DND-41 (cell line): ENCODE measurements at places on chromosomes 5 and 9.

DNA sequence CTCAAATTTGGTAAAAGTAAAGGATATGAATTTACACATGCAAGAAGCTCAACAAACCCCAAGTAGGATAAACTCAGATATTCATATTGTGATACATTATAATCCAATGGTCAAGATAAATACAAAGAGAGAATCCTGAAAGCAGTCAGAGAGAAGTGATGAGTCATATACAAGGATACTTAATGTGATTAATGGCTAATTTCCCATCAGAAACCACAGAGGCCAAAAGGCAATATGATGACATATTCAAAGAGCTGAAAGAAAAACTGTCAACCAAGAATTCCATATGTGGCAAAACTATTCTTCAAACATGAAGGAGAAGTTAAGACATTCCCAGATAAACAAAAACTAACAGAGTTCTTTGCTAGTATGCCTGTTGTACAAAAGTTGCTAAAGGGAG, 19.5 kb upstream of the IRF1 start:
- H3K27ac ChIP-seq: no peak overlapping the region
- H3K4me3 ChIP-seq: no peak overlapping the region
- H3K27me3 ChIP-seq: no peaks in the 10 kb centered on the region
- no peaks in the 10 kb centered on the region for H3K36me3 ChIP-seq
- no peaks in the 10 kb centered on the region for H3K4me1 ChIP-seq
- DNase-seq: no peak

- no peak for DNase-seq
- H3K4me1 ChIP-seq: no peaks in the 10 kb centered on the region
- no peak overlapping the region for H3K4me3 ChIP-seq
- no peak overlapping the region for H3K27ac ChIP-seq
- H3K27me3 ChIP-seq: no peaks in the 10 kb centered on the region
Measured at GRCh38 chr9:109681301-109681700, 98.7 kb upstream of the PALM2AKAP2 start.

DNA sequence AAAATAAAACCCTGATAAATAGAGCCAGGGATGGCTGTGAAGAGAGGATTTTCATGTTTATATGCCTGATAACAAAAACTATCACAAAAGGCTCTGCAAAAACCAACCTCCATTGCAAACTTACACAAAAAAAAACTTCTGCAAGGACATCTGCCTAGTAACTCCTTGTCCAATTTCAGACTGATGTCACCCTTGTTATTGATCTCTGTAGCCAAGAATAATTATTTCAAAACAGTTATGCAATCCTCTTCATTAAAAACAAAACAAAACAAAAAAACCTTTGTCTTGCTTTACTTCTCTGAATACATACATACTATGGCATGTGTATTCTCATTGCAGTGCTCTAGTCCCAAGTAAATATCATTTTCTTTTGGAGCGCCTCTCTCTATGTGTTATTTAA, 49.7 kb downstream of the PHAX start:
- no peaks in the 10 kb centered on the region for H3K36me3 ChIP-seq
- no peak overlapping the region for H3K27ac ChIP-seq
- no peak for DNase-seq
- H3K4me1 ChIP-seq: no peaks in the 10 kb centered on the region

GRCh38 chr5:59423021-59423420, 470.5 kb downstream of the PDE4D start:
- no peak overlapping the region for H3K27ac ChIP-seq
- H3K27me3 ChIP-seq: no peaks in the 10 kb centered on the region
- no peaks in the 10 kb centered on the region for H3K36me3 ChIP-seq

- no peak for DNase-seq
- no peaks in the 10 kb centered on the region for H3K36me3 ChIP-seq
- no peak overlapping the region for H3K4me3 ChIP-seq
- H3K4me1 ChIP-seq: no peaks in the 10 kb centered on the region
Measured at GRCh38 chr9:124010303-124010664, 1.3 kb upstream of the LHX2 start.

DNA sequence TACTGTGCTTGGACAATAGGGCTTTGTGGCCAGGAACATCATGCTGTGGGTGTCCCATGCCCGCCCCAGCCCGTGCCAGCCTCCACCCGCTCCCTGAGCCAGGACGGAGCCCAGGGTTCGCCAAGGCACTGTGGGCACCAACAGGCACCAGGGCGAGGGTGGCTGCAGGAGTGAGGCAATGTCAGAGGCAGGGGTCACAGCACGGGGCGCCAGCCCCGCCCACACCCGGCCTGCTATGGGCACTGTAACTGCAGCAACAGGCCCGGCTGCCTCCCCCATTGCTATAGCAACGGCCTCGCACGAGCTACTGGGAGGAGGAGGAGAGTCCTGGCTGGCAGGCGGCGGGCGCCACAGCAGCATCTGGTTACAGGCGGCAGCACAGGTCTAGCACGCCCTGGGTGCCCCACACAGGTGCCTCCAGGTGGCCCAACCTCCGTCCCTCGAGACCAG, 2.5 kb downstream of the ABCA2 start:
- H3K27ac ChIP-seq: no peak overlapping the region
- no peaks in the 10 kb centered on the region for H3K27me3 ChIP-seq
- no peak overlapping the region for H3K4me3 ChIP-seq
- no peaks in the 10 kb centered on the region; the same call in 1 of the 2 replicates for H3K36me3 ChIP-seq

DNA sequence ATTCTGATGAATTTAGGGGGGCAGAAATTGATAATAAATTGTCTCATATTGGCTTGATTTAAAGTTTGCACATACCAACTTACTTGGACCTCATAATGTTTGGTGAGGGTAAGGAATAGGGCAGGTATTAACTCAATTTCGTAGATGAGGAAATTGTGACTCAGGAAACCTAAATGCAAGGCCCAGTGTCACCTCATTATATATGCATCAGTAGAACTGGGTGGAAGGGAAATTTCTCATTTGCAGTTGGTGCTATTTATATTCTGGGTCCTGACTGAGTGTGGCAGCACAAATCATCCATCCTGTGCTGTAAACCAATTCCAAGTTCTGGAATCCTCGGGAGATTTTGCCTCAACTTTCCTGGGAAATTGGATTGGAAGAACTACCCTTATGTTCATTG, 103.0 kb downstream of the SPATA31D1 start:
- no peaks in the 10 kb centered on the region for H3K27me3 ChIP-seq
- no peaks in the 10 kb centered on the region for H3K36me3 ChIP-seq
- no peak overlapping the region for H3K4me3 ChIP-seq
- no peak for DNase-seq
- no peaks in the 10 kb centered on the region for H3K4me1 ChIP-seq
- H3K27ac ChIP-seq: no peak overlapping the region

DNA sequence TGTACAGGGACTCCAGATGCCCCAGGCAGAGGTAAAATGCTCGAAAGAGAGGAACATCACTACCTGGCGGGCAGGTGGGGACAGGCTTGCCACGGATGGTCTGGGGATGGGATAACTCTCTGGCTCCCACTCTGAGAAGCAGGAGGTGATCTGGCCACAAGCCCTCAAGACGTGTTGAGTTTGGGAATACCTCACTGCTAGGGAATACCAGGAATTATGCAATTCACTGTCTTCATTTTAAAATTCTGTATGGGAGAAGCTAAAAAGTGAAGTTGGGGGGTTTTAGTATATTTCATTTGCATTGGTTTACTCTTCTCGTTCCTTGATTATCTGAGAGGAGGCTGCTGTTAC, 510.4 kb downstream of the CCDC171 start:
- peaks cover 10% of the 10 kb centered on the region for H3K4me1 ChIP-seq

- no peak for DNase-seq
- no peaks in the 10 kb centered on the region for H3K27me3 ChIP-seq
- no peak overlapping the region for H3K4me3 ChIP-seq
- no peaks in the 10 kb centered on the region for H3K4me1 ChIP-seq
- H3K27ac ChIP-seq: no peak overlapping the region
- H3K36me3 ChIP-seq: no peaks in the 10 kb centered on the region
Measured at GRCh38 chr5:105726093-105726492, 1944.6 kb downstream of the EFNA5 start.

GRCh38 chr5:91535499-91535898, 152.4 kb upstream of the ARRDC3 start:
- no peak overlapping the region for H3K4me3 ChIP-seq
- DNase-seq: no peak
- no peaks in the 10 kb centered on the region for H3K36me3 ChIP-seq
- H3K4me1 ChIP-seq: no peaks in the 10 kb centered on the region
- H3K27ac ChIP-seq: no peak overlapping the region

- no peak for DNase-seq
- H3K27ac ChIP-seq: no peak overlapping the region
- no peaks in the 10 kb centered on the region for H3K4me1 ChIP-seq
- H3K27me3 ChIP-seq: no peaks in the 10 kb centered on the region
Measured at GRCh38 chr5:37002176-37002751, 125.7 kb downstream of the NIPBL start.

DNA sequence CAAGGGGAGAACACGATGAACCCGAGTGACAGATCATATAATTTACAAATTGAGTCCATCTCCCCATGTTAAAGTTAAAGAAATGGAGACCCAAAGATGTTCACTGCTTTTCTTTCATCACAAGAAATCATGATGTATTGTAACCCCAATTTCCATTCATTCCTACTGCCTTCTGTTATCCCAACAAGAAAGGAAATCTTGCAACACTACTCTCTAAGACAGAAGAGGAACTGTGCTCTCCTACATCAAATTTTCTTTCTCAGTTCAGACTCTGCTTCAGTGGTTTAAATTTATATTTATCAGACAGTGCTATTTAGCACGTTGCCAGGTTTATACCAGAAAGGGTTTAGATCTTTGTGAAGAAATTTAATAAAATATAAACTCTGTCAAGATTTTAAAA, 83.8 kb upstream of the RASA1 start:
- H3K4me3 ChIP-seq: no peak overlapping the region
- peaks cover 7% of the 10 kb centered on the region for H3K27me3 ChIP-seq
- no peak overlapping the region for H3K27ac ChIP-seq
- H3K36me3 ChIP-seq: no peaks in the 10 kb centered on the region
- H3K4me1 ChIP-seq: no peaks in the 10 kb centered on the region
- no peak for DNase-seq

- H3K4me1 ChIP-seq: no peaks in the 10 kb centered on the region
- DNase-seq: no peak
- H3K27ac ChIP-seq: no peak overlapping the region
- no peak overlapping the region for H3K4me3 ChIP-seq
Measured at GRCh38 chr5:55572020-55572419, 37.3 kb upstream of the PLPP1 start.

- H3K27me3 ChIP-seq: no peaks in the 10 kb centered on the region
- peaks cover 60% of the 10 kb centered on the region for H3K4me1 ChIP-seq
- H3K4me3 ChIP-seq: no peak overlapping the region
Measured at GRCh38 chr5:57494104-57495098, 11.8 kb upstream of the ACTBL2 start.

DNA sequence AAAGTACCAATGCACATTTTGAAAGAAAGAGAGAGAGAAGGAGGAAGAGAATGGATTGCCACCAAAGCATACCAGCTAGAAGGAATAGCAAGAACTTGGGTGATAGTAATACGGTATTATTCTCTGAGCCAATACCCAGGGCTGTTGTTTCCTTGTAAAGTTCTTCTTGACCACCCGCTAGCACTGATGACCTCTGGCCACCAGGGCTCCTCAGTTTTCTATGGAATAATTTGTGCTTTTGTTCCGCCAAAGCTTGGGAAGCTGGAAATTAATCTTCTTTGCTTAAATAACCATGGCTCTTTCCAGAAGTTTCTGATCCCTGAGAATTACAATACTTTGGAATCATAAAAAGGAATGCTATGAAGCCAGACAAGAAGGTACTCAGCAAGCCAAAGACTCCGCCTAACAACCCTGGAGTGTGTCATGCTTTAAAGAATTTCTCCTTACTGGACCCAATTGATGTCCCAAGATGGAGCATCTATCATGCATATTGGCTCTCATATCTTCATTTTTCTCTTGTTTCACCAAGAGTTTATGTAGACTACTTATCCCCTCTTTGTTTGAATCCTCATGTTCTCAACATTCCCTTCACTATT, 29.8 kb downstream of the OR2K2 start:
- H3K36me3 ChIP-seq: no peaks in the 10 kb centered on the region
- no peak overlapping the region for H3K4me3 ChIP-seq
- no peak overlapping the region for H3K27ac ChIP-seq
- no peaks in the 10 kb centered on the region; the same call in 1 of the 2 replicates for H3K4me1 ChIP-seq
- no peak for DNase-seq

- no peaks in the 10 kb centered on the region for H3K27me3 ChIP-seq
- no peak for DNase-seq
- peaks cover 25% of the 10 kb centered on the region for H3K4me1 ChIP-seq
- peaks cover 5% of the 10 kb centered on the region for H3K36me3 ChIP-seq
- no peak overlapping the region for H3K27ac ChIP-seq
Measured at GRCh38 chr5:6636293-6636692, 3.1 kb downstream of the SRD5A1 start.

- peaks cover 6% of the 10 kb centered on the region; the same call in 1 of the 2 replicates for H3K4me1 ChIP-seq
- no peaks in the 10 kb centered on the region for H3K27me3 ChIP-seq
- no peak overlapping the region for H3K27ac ChIP-seq
- no peak for DNase-seq
- no peaks in the 10 kb centered on the region for H3K36me3 ChIP-seq
Measured at GRCh38 chr9:19108038-19108437, 5.3 kb upstream of the HAUS6 start.

- H3K27ac ChIP-seq: no peak overlapping the region
- DNase-seq: no peak
- no peaks in the 10 kb centered on the region for H3K36me3 ChIP-seq
- no peaks in the 10 kb centered on the region for H3K27me3 ChIP-seq
Measured at GRCh38 chr9:117170567-117170966, 244.3 kb downstream of the ASTN2 start.

DNA sequence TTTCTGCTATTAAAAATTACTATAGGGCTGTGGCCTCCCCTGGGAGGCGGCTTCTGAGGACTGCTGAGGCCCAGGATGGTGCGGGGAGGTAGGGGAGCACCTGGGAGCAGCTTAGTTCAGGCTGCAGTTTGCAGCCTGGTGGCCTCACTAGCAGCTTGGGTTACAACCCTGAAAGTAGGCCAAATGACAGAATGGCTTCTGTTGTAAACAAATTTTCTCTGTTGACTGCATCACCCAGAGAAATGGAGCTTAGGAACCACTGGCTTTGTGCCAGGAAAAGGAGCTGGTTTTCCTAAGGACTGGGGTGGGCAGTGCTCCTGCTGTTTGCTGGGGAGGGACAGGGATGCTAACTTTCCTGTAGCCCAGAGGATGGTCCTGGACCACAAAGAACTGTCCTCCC, 130.3 kb downstream of the ENTREP1 start:
- no peaks in the 10 kb centered on the region for H3K27me3 ChIP-seq
- DNase-seq: no peak
- H3K36me3 ChIP-seq: no peaks in the 10 kb centered on the region
- no peaks in the 10 kb centered on the region for H3K4me1 ChIP-seq
- H3K27ac ChIP-seq: no peak overlapping the region

DNA sequence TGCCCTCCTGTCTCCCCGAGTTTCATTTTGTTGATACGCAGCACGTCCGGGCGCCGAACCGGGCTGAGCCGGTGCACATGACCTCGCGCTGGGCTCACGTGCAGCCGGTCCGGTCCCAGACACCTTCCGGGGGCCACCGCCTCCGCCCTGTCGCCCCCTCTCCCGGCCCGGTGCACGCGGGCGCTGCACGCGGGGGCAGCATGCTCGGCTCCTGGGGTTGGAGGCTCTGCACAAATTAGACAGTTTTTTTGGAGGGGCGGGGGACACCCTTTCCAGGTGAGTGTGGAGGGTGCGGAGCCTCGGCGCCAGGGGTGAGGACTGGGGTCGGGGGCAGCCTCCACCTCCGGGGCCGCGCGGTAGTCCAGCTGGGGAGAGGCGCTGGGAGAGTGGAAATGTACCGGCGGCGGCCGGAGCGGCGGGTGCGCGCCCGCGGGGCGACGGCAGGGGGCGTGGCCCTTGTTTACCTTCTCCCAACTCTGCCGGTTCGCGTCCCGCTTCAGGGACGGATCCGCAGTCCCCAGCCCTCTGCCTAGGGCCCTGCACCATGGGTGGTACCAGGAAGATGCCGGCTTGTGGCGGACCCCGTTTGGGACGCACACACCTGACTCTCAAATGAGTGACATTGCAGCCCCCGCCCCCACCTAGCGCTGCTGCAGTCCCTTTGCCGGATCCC, 1.1 kb downstream of the JADE2 start:
- peak overlapping the region; percentile 94 for H3K4me3 ChIP-seq
- peaks cover 18% of the 10 kb centered on the region for H3K36me3 ChIP-seq
- peaks cover 3% of the 10 kb centered on the region for H3K27me3 ChIP-seq
- peak; percentile 89 for DNase-seq
